ENCODE measurements at places on chromosomes 2 and 18. TPM values are rescaled to one million over a fixed set of nuclear protein-coding genes. Genes with fewer than 3 reads are reported as not detected.

DNA sequence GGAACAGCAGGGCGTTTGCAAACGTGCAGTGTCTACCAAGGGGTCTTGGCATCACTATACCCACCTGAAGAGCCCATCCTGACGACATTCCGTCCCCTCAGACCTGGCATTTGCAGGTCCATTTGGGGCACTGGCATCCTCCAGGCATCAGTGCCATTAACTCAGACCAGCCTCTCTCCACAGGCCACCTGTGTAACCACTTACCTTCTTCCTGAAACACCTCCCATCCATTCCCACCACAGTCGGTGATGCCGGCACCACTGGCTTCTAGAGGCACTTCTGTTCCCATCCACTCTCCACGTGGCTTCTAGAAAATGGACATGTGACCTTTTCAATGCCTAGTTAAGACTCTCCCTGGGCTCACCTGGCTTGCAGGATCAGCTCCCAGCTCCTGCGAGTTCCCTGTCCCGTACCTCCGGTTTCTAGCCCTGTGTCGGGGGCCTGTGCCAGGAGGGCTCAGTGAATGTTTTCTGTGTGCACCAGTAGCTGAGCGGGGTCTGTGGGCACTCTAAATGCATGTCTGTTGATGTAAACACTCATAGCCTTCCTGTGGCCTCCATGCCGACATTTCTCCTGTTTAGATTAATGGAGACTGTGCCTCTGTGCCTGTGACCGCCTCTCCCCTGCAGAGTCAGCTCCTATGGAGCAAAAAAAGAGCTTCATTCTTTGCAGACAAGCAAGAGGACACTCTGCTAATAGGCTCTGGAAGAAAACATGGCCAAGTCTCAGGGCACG lies 458.0 kb upstream of the HS6ST1 start:
- no peak for DNase-seq

- no peak for DNase-seq
Observed at GRCh38 chr2:199811346-199811745, 39.6 kb downstream of the FTCDNL1 start.

- DNase-seq = no peak
Observed at GRCh38 chr2:240921995-240922244, 15.8 kb downstream of the CROCC2 start.

DNA sequence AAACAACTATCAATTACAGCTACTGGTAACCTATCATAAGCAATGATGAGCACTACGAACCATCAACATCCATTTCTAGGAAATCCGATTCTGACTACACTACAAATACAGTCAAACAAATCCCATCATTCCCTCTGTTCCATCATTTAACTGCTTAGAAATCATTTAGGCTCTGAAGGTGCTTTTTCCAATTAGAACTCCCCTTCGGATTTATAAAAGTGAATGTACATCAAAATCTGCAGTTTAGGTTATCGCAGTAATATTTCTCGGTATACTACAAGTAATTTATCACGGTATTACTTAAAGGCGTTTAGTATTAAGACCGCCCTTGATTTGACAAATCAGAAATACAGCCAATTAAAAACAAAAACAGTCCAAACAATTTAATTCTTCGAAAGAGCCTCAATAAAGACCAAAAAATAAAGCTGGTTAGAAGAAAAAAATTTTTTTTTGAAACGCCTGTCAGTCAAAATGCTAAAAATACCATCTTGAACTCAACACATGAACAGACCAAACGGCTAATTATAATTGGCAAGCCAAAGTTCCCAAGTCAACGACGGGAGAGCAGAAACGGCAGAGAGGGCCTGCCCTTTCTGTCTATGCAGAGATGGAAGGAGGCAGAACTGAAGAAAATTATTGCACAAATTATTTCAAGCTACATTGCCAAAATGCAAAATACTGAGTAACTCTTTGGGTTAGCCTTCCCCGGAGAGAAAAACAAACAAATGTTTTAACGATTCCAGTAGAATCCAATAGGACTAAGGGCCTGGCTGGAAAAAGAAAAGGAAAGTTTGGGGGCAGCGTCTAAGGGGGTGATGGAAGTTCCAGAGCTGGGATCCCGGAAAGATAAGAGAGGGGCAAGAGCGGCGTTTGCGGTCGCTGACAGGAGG lies 1.2 kb downstream of the VPS54 start:
- DNase-seq = no peak

GRCh38 chr2:173286153-173286809 lies 68.4 kb upstream of the CDCA7 start:
- no peak for DNase-seq

DNA sequence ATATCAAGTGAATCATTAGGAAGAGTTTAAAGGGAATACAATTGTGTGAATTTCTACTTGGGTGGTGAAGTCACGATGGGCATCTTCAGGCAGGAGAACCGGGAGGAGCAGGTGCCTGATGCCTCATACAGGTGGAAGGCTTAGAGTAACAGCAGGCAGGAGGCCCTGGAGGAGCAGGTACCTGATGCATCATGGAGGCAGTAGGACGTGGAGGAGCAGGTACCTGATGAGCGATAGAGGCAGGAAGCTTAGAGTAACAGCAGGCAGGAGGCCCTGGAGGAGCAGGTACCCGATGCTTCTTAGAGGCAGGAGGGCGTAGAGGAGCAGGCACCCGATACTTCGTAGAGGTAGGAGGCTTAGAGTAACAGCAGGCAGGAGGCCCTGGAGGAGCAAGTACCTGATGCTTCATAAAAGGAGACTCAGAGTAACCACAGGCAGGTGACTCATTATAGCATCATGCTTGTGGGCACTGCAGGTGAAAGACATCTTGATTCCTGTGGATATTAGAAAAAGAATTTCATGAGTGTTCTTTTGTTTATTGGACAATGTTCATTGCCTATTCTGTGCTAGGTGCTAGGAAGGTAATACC lies 133.9 kb downstream of the ATP9B start:
- no peak for DNase-seq

DNA sequence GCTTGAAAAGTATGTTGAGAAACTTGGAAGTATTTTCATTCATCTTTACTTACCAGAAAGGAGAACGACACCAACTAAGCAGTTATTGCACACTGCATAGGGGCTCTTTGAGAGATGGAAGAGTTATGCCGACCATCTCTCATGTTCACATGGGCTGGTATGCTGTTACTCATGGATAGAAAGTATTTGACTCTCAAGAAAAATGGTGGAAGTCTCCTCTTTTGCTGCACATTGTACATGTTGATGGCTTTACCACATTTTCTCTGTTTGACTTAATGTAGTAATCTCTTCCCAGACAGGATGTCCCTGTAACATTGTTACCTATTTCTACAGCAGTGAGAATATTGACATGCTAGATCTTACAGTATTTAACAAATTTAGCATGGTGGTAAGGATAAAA lies 23.2 kb downstream of the CAB39 start:
- no peak for DNase-seq

GRCh38 chr2:186984481-186984880 lies 135.5 kb upstream of the ZSWIM2 start:
- no peak for DNase-seq

The KCNS3 gene
- 2.5 TPM for polyA plus RNA-seq
